Endothelial cell (in vitro differentiated cells): ENCODE measurements at places on chromosomes 11 and 22. TPM values are rescaled to one million over a fixed set of nuclear protein-coding genes. Genes with fewer than 3 reads are reported as not detected.

The HPX gene
- total RNA-seq, result 1.4 TPM

The GNAZ gene
- total RNA-seq, result 0.21 TPM

The KREMEN1 gene
- total RNA-seq, result 3.1 TPM

The UPK2 gene
- total RNA-seq, result not detected
